ENCODE measurements at places on chromosomes 7 and 10.

DNA sequence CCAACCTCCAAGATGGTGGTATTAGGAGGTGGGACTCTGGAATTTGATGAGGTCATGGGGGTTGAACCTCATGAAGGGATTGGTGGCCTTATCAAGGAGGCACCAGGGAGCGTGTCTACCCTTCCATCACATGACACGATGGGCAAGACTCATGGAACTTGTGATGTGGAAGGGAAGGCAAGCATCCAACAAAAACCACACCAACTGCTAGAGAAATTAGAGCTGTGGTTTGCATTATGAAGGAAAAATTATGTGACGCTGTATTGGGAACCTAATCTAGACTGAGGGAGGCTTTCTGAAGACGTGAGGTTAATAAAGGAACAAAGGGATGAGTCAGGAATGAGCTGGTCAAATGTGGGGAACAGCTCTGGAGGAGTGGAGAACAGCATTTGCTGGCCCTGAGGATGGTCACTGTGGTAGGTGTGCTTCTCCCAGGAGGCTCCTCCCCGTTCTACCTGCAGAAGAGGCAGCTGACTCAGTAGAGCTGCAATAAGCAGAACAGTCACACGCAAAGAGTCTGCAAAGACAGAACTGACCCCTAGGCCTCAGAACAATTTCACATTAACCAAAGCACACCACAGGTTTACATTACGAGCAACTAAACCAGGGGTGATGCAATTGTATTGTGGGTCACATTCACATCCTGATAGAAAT is 236.6 kb upstream of the GRB10 start:
- no peak for DNase-seq

GRCh38 chr10:85993840-85994507 is 372.6 kb downstream of the GRID1 start:
- DNase-seq: no peak

DNA sequence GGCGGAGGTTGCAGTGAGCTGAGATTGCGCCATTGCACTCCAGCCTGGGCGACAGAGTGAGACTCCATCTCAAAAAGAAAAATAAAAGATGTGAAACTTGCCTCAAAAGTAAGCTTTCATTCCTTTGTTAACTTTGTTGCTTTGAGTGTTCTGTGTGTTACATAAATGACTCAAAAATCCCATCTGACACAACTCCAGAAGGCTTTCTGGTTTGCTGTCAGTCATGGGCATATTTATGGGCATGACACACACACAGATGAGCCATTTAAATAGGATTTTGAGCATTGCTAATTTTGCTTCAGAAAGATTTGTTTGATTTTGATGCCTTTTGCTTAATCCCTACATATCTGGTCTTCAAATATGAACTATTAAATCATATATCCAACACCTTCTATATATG is 82.6 kb downstream of the CACNB2 start:
- DNase-seq: no peak

GRCh38 chr7:44867073-44867995 is 18.0 kb downstream of the PURB start:
- DNase-seq: peak; percentile 39

GRCh38 chr7:47678641-47679380 is 96.9 kb upstream of the TNS3 start:
- DNase-seq: no peak

- DNase-seq: peak; percentile 38
Observed at GRCh38 chr7:37920305-37920848, at the start of gene EPDR1. TSS of gene EPDR1 (plus strand) at chr7:37920640. CDS start at chr7:37920940, 300 bp downstream.

DNA sequence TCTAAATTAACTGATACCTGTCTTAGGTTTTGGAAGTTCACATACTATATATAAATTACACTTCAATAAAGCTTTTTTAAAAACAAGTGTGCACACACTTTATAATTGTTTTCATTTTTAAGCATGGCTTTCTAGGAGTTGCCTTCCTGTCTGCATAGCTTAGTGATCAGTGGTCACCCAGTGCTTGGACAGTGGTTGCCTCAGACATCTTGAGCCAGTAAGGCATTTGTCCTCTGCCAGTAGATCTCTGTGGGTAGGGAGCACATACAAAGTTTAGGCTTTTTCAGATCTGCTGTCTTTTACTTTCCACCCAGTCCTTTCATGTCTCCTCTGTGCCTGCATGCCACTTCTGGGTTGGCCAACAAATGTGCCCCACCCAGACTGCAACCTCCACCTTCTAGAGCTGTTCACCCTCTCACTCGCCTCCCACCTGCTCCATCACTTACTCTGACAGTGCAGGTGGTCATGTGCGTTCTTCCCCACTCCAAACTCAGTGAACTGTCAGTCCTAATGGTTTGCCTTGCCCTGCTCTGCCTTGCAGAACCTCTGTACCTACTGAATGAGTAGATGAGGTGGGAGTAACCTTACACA is 31.7 kb downstream of the TPST1 start:
- DNase-seq: no peak

DNA sequence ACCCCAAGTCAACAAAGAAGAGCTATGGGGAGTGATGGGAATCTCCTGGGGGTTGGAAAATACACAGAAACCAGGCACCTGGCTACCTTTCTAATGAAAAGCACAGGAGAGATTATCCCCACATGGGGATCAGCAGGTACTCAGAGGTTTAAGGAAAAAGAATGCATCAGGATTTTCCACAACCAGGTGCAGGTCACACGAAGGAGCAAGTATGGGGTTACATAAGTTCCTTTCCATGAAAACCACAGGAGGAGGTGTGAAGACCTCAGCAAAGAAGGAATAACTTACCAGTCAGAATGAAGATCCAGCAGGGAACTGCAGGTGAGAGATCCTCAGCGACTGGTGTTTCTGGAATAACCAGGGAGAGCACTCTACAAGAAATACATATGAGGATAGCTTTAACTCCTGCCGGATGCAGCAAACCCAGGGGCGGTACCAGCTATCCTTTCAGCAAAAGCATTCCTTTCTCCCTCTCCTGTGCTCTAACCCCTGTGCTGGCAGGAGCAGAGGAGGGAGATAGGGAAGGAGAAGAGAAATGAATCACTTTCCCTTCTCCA is 116.7 kb upstream of the TMEM106B start:
- no peak for DNase-seq
